ENCODE measurements at places on chromosomes 11 and 22.

- no peak overlapping the region for H3K27ac ChIP-seq
These were observed 73.8 kb upstream of the OPCML start for GRCh38 chr11:133606124-133606523.

- no peaks in the 10 kb centered on the region for H3K27me3 ChIP-seq
- no peak for DNase-seq
- H3K4me3 ChIP-seq: no peak overlapping the region
- H3K4me1 ChIP-seq: no peaks in the 10 kb centered on the region
These were observed 64.3 kb upstream of the PITPNB start for GRCh38 chr22:27983361-27983791.

GRCh38 chr11:16173798-16174197 is 182.5 kb downstream of the SOX6 start:
- H3K36me3 ChIP-seq: no peaks in the 10 kb centered on the region
- H3K27me3 ChIP-seq: no peaks in the 10 kb centered on the region
- H3K27ac ChIP-seq: no peak overlapping the region
- no peaks in the 10 kb centered on the region for H3K4me1 ChIP-seq

- H3K4me1 ChIP-seq: peaks cover 8% of the 10 kb centered on the region
- DNase-seq: no peak
- peak overlapping the region; percentile 9 for H3K4me3 ChIP-seq
- H3K27me3 ChIP-seq: peaks cover 100% of the 10 kb centered on the region
These were observed 3.2 kb downstream of the DBX1 start for GRCh38 chr11:20156876-20157613.

GRCh38 chr11:131802440-131803115 is 432.2 kb downstream of the NTM start:
- no peaks in the 10 kb centered on the region for H3K4me1 ChIP-seq
- H3K36me3 ChIP-seq: no peaks in the 10 kb centered on the region
- H3K27me3 ChIP-seq: no peaks in the 10 kb centered on the region
- DNase-seq: no peak
- no peak overlapping the region for H3K27ac ChIP-seq

DNA sequence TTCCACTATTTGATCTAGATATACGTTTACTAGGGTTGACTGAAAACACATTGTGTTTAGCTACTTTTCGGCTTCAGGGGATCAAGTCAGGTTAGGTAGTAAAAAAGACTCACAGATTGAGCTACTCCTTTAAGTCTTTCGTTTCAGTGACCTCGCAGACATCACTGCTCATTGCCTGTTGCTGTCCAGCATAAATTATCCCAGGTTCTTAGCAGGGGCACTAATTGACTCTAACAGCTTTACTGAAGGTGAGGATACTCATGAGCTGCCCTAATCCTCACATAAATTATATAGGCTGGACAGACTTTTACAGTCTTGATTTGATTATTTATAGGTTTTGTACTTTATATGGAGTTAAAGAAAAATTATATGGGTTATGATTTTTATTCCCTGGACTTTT is 3.7 kb downstream of the CARD18 start:
- H3K27me3 ChIP-seq: no peaks in the 10 kb centered on the region
- H3K4me1 ChIP-seq: no peaks in the 10 kb centered on the region
- no peaks in the 10 kb centered on the region for H3K36me3 ChIP-seq
- no peak overlapping the region for H3K27ac ChIP-seq
- H3K4me3 ChIP-seq: no peak overlapping the region

- no peaks in the 10 kb centered on the region for H3K27me3 ChIP-seq
- no peak overlapping the region for H3K27ac ChIP-seq
- H3K4me1 ChIP-seq: peaks cover 48% of the 10 kb centered on the region
- no peak overlapping the region for H3K4me3 ChIP-seq
- DNase-seq: no peak
- no peaks in the 10 kb centered on the region for H3K36me3 ChIP-seq
These were observed 14.2 kb downstream of the AP5B1 start for GRCh38 chr11:65766535-65766934.

DNA sequence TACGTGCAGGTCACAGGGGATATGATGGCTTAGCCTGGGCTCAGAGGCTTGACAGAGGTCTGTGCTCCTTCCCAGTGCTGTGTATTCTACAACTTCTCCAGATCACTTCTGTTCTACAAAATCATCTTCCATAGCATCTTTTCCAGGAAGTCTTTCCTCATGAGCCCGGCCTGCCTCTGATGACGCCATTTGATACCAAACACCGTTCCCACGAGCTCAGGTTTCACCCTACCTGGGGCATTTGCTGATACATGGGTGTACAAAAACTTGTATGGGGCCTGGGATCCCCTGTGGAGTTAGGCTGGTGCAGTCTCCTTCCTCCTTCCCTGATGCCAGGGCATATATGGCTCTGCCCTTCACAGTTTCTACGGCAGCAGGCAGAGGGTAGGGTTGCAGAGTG is 78.7 kb downstream of the NECTIN1 start:
- no peak overlapping the region for H3K4me3 ChIP-seq
- H3K27ac ChIP-seq: no peak overlapping the region
- no peaks in the 10 kb centered on the region for H3K36me3 ChIP-seq
- DNase-seq: no peak
- no peaks in the 10 kb centered on the region for H3K4me1 ChIP-seq
- no peaks in the 10 kb centered on the region for H3K27me3 ChIP-seq

- H3K4me3 ChIP-seq: no peak overlapping the region
- no peak overlapping the region for H3K27ac ChIP-seq
- DNase-seq: no peak
These were observed 51.3 kb upstream of the FLI1 start for GRCh38 chr11:128642571-128642970.

- DNase-seq: no peak
- H3K27ac ChIP-seq: no peak overlapping the region
- no peaks in the 10 kb centered on the region for H3K36me3 ChIP-seq
- no peaks in the 10 kb centered on the region for H3K27me3 ChIP-seq
- no peaks in the 10 kb centered on the region for H3K4me1 ChIP-seq
These were observed 43.8 kb downstream of the RTL6 start for GRCh38 chr22:44454113-44454769.

- H3K4me1 ChIP-seq: no peaks in the 10 kb centered on the region
- no peak overlapping the region for H3K27ac ChIP-seq
- no peak overlapping the region for H3K4me3 ChIP-seq
- no peak for DNase-seq
These were observed 93.4 kb downstream of the TEAD1 start for GRCh38 chr11:12767577-12767976.

GRCh38 chr11:118126082-118126838 is 26.4 kb downstream of the SCN4B start:
- no peak for DNase-seq
- no peak overlapping the region for H3K27ac ChIP-seq

Data from left lung (tissue), 14 donors.